ENCODE measurements at places on chromosomes 7 and 10.

DNA sequence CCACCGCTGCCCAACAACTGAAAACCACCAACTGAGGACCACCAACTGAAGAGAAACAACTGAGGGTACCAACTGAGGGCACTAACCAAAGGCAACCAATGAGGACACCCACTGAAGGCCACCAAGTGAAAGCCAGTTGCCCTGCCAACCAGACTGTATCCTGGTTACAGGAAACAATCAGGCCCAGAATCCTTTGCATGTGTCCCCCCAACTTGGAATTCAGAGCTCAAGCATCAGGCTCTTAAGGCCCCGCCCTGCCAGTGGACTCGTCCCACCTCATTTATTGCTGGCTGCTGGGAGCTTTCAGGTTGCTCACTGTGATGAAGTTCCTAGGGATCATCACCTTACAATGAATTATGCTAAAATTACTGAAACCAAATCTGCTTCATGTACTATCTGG is 76.6 kb upstream of the ABI1 start:
- DNase-seq: no peak

DNA sequence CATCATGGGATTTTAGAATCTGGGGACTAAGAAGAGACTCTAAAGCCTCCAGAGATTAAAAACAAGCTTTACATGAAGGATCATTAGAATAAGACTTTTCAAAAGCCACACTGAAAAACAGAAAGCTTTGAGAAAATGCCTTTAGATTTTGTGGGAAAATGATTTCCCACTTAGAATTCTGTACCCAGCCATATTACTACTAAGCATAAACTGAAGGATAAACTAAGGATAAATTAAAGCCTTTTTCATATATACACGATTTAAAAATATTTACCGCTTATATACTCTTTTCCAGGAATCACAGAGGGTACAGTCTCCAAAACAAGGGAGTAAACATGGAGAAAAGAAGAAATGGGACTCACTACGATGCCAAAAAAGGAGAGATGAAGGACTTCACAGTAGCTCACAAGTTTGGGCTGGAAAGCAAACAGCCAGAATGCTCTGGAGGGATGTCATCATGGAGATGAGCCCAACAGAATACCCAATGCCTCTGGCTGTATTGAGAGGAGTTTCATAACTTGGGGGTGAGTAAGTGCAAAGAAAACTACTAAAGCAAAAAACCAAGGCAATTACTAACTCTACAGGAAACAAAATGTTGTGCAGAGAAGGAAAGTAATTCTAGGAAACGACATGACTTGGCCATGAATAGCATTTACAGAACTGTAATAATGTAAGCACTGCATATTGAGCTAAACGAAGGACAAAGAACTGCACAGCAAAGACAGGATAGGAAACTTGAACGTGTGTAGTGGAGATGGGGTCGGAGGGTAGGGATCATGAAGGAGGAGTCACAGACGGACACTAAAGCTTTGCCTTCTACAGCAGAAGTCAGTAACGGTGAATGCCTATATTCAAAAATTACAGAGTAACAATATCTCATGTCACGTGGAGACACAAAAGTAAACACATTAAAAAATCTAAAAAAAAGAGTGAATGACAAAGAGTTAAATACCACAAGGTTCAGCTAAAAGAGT is 61.4 kb upstream of the ASAH2 start:
- no peak for DNase-seq

DNA sequence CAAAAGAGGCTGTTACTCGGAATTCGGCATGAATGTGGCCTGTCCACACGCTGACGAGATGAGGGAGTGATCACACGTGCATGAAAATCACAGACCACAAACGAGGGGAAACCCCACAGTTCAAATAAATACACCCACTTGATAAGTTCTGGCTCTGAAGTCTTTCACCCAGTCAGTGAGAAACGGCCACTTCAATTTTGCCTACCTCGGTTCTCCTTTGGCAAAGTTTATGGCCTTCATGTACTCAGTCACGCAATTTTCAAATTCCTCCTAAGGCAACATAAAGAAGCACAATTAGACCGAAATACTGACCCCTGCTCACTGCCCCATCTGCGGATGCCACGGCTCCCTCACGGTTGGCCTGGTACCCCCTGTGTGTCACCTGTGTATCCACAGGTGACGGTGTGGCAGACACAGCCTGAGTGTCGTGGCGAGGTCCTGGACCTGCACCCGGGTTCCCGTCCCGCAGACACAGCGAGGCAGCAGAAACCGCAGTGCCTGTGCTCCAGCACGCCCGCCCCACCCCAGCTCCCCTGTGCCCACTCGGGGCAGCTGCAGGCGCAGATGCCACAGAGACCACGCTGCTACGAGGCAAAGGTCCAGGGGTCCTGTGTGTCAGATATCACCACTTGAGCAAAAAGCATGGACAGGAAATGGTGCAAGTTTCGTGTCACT is 1.4 kb downstream of the CFAP46 start:
- DNase-seq: no peak

DNA sequence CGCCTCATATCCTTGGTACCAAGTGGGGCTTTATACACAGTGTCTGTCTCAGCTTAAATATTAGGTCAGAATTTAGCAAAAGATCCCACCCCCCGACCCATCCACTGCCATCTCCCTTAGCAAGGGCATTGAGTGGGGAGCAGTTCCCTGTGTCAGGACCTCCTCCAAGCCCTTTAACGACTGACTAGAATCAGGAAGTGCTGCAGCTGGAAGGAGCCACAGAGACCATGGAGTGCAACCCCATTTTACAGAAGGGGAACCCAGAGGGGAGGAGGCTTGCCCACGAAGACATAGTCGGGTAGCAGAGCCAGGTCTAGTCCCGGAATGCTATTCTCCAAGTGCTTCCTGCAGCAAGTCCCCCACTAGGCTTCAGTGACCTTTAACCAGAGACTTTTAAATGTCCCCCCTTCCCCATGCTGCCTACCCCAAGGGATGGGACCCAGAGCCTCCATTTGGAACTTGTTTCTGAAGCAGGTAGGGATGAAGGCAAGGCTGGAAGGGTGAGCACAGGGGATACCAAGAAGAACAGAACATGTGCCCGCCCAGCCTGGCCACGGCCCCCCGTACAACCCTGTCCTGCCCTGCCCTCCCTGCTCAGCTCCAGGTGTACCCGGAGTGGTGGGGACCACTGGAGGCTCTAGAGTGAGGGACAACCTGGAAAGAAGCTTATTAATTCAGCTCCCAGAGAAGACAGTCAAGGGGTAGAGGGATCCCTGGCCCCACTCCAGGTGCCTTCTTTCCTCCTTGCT is 41.3 kb downstream of the C10orf105 start:
- DNase-seq: no peak

DNA sequence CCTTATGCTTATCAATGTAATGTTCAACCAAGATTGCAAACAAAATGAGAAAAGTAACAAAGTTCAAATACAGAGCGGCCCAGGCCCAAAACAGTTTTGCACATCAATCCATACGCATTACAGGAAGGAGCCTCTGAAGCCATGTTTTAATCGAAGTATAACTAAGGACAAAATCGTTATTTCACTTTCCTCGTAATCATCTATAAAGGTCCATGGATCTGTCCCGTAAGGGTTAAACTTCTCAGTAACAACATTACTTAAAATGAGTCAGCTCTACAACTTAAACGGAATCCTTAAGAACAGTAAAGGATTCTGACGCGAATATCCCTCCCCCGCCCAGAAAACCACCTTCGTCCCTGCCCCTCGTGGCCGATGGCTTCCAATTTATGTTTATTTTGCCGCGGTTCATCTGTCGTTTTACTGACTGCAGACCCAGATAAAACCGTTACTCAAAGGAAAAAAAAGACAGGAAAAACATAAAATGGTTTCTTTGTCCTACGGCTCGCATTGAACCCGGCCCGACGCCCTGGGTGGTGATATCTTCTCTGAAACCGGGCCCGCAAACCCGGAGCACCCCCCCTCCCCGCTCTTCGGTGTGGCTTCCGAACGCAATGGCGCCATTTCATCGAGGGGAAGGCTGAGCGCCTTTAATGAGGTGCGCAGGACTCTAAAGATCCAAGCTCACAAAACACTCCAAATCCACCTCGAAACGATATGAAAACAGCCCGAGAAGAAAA is 1.1 kb downstream of the HNRNPA2B1 start:
- DNase-seq: peak; percentile 67

- no peak for DNase-seq
These were observed 207.8 kb downstream of the DIP2C start for GRCh38 chr10:481628-482027.

GRCh38 chr7:101017064-101017777 is 2.7 kb upstream of the MUC17 start:
- peak; percentile 40 for DNase-seq

GRCh38 chr10:80132299-80133139 is at the start of gene PLAC9:
TSS of gene PLAC9 (plus strand) at chr10:80132730. CDS start at chr10:80132763, 33 bp downstream.
- no peak for DNase-seq

GRCh38 chr10:91680487-91680886 is 47.6 kb upstream of the PPP1R3C start:
- no peak for DNase-seq

GRCh38 chr7:42987648-42988214 is 55.6 kb downstream of the MRPL32 start:
- DNase-seq: no peak

- no peak for DNase-seq
These were observed 4.6 kb downstream of the CRYGN start for GRCh38 chr7:151435103-151435916.

- DNase-seq: no peak
These were observed 52.4 kb downstream of the PLCE1 start for GRCh38 chr10:94046098-94046497.

- no peak for DNase-seq
These were observed 116.7 kb downstream of the VIPR2 start for GRCh38 chr7:159027789-159028507.

DNA sequence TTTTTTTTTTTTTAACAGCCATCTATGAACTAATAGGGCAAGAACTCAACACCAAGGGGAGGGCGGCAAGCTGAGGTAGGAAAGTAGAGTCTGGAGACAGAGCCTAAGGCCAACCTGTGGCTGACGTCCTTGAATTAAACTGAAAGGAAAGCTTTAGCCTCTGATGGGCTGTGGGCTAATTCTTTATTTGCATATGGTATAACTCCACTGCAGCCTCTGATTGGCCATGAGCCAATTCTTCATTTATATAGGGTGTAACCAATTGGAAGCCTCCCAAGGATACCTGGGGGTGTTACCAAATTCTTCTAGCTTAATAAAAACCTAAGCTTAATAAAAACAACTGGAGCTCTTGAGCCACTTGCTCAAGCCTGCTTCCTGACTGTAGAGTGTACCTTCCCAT is 10.3 kb downstream of the TYW1 start:
- no peak for DNase-seq

- no peak for DNase-seq
These were observed 33.4 kb upstream of the WASL start for GRCh38 chr7:123782071-123782798.

DNA sequence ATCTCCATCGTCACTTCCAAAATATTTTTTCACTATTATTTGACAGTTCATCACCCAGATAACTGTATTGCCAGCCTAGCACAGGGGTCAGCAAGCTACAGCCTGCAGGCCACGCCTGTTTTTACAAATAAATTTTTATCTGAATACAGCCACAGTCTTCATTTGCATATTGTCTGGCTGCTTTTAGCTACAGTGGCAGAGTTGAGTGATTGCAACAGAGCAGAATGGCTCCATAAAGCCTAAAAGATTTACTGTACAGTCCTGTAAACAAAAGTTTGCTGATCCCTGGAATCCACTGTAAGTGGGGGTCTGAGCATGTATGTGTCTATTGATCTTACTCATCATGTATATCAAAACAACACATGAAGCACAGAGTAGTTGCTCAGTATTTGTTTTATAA is 45.9 kb upstream of the GNAI1 start:
- no peak for DNase-seq

GRCh38 chr10:110944792-110945396 is 25.5 kb downstream of the SHOC2 start:
- DNase-seq: no peak

DNA sequence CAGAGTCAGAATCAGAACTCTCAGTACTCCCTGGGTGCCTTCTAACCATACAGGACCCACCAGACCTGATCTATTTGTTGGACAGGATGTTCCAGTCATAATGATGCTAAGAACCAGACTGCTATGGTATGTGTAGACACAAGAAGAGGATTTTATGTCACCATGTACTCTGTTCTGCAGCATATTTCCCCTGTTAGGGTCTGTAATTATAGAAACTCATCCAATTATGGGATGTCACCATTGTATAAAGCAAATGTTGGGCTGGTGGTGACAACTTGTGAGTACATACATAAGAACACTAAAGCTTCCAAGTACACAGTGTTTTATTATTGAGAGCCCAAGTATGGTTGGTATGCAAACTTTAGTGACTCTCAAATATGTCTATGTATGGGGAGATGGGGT is 67.1 kb upstream of the AGBL3 start:
- DNase-seq: no peak

- no peak for DNase-seq
These were observed 171.8 kb downstream of the SEMA3D start for GRCh38 chr7:85014936-85015660.

- DNase-seq: no peak
These were observed 94.9 kb downstream of the LYZL2 start for GRCh38 chr10:30534465-30535144.

- no peak for DNase-seq
These were observed 650.5 kb upstream of the SORCS1 start for GRCh38 chr10:107814865-107815487.

- no peak for DNase-seq
These were observed 777 bp downstream of the RUNDC3B start for GRCh38 chr7:87628780-87629569.

- DNase-seq: no peak
These were observed 151.0 kb upstream of the TCF7L2 start for GRCh38 chr10:112799038-112799437.

DNA sequence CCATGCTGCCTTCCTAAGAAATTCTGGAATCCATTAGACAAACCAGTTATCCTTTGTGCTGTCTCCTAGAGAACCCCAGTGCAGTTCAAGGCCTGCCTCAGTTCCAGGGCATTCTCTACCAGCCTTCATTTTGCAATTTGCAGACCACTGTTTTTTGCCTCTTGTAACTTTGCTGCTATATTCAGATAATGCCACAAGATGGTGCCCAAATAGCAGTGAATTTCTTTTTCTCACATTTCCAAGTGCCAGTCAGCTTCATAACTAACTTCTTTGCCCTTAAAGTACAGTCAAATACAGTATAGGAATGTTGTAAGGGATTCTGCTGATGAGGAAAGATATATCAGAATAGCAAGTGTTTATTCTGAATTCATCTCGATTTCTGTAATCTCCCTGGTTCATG is 25.2 kb downstream of the LOXL4 start:
- DNase-seq: no peak

GRCh38 chr7:134616611-134617010 is 30.0 kb upstream of the BPGM start:
- DNase-seq: no peak

- peak; percentile 87 for DNase-seq
These were observed 36.4 kb upstream of the PURB start for GRCh38 chr7:44921607-44922350.

GRCh38 chr10:125765835-125766234 is 9.8 kb downstream of the MMP21 start:
- DNase-seq: no peak

GRCh38 chr10:43229208-43230061 is 37.4 kb downstream of the RASGEF1A start:
- DNase-seq: peak; percentile 46

DNA sequence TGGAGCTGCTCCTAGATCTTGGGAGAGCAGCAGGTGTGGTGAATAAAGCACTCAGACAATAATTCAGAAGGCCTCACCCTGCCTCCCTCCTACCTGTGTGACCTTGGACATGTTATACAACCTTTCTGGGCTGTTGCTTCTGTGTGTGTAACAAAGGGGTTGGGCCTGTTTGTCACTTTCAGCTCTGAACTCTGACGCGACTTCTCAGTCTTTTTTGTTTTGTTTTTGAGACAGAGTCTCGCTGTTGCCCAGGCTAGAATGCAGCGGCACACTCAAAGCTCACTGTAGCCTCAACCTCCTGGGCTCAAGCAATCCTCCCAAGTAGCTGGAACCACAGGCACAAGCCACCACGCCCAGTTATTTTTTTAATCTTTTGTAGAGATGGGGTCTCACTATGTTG is 89.3 kb downstream of the DNMBP start:
- no peak for DNase-seq
